ENCODE measurements at places on chromosomes 12 and 14. TPM values are rescaled to one million over a fixed set of nuclear protein-coding genes. Genes with fewer than 3 reads are reported as not detected.

DNA sequence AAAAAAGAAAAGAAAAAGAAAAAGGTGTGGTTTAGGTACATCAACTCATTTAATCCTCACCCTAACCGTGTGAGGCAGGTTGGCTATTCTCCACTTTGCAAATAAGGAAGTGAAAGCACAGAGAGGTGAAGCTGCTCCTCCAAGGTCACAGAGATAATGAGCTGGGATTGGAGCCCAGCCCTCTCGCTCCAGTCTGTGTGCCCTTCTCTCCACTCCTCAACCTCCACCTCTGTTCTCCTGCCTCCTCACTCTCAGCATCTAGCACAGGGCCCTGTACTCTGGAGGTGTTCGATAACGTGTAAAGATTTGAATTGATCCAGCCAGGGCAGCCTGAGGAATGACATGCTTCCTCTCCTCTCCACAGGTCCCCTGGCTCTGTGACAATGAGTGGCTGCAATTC lies 502.3 kb downstream of the TMEM132D start:
- DNase-seq, result no peak

GRCh38 chr14:80078501-80078900 lies 132.8 kb downstream of the DIO2 start:
- no peak for DNase-seq

DNA sequence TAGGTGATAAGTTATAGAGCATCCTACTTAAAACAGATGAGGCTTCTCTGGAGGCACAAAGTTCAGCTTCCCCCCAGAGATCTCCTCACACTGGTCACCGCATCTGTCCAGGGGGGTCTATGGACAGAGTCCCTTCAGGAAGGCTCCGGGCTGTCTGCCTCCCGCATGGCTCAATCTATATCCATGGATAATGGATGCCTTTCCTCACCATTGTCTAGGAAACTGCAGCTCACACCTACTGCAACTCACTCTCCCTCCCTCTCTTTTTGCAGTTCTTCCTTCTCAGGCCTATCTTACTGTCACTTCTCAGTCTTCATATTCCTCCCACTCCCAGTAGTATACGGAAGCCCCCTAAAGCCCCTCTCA lies 100.6 kb upstream of the BCL2L14 start:
- no peak for DNase-seq

GRCh38 chr12:97520106-97520505 lies 57.5 kb downstream of the RMST start:
- no peak for DNase-seq

DNA sequence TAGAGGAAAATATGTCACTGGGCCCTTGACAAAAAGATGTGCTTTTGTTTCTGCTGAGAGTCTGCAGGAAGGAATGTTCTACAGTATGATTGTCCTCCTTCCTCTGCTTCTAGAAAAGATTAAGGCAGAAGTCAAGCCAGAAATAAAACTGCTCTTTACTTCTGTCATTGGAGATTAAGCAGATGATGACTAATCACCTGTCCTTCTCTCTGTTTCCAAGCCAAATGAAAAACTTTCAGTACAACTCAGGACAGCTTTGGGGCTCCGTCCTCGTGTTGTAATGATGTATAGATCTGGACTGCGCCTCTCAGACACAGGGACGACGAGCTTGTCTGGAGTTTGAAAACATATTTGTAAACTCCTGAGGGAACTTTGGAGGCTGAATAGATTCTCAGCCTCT lies 159.3 kb downstream of the DYRK2 start:
- peak; percentile 23 for DNase-seq

TSPAN19 gene
- not detected for total RNA-seq

SIRT4 gene
- 0.98 TPM for total RNA-seq

APOF gene
- not detected for total RNA-seq

Measured in PC-3 (cell line).